ENCODE measurements at places on chromosomes 12 and 14. TPM values are rescaled to one million over a fixed set of nuclear protein-coding genes. Genes with fewer than 3 reads are reported as not detected.

DNA sequence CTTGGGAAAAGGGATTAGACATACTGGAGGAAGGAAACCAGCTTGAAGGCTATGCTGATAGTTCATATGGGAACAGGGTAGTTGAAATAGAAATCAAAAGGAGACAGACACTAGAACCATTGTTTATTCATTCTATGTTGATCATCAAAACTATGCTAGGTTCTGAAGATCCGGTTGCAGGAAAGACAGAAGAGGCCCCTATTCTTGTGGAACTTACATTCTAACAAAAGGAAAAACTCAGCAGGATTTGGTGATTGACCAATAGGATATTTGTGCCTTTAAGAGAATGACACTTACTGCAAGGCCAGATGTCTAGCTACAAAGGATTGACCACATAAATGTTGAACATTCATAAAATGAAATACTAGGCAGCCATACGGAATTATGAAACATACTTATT is 179.2 kb downstream of the AKAP6 start:
- DNase-seq = no peak

DNA sequence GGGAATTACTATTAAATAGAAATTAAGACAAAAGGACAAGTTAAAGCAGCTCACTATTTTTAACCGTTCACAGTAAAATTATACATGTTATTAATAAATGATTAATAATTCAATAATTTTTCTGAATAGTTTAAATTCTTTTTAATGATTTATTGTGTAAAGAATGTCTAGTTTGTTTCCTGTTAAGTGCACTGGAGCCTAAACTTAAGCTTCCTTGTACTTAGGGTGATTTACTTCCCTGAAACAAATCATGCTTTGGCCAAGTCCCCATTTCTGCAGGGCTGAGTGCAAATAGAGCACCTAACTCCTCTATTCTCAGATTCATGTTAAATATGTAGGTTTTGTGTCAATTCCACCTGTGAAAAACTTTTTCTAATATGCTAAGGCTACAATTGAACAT is 188.9 kb upstream of the PDZRN4 start:
- DNase-seq = no peak

GRCh38 chr12:15731940-15732339 is 57.2 kb downstream of the EPS8 start:
- DNase-seq = no peak

- DNase-seq = no peak
Observed at GRCh38 chr12:93762912-93763553, 85.9 kb downstream of the CRADD start.

- no peak for DNase-seq
Observed at GRCh38 chr12:24913953-24914352, 34.9 kb downstream of the BCAT1 start.

ADAM21 gene
- total RNA-seq = 0.19 TPM

GRCh38 chr14:51333901-51334521 is 94.0 kb downstream of the TMX1 start:
- peak; percentile 30 for DNase-seq

DNA sequence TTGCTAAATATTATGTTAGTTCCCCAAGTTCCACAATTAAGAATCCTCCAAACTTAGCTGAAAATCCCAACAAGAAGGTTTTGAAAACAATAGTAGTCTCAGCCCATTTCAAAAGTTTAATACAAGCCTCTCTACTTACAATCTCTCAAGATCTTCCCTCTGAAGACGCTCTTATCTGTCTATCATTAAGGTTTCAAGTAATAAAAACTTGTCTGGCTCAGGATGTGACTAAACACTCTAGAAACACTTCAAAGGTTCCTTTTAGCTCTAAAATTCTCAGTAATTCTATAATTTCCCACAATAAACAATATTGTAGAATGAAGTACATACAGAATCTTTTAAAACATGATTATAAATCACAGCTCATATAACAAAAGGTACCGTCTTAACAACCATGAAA is 16.3 kb downstream of the YAF2 start:
- no peak for DNase-seq

Data from heart left ventricle (tissue), 16 donors.